ENCODE measurements at places on chromosomes 13 and 19.

- no peak for DNase-seq
These were observed 69.8 kb downstream of the OLFM4 start for GRCh38 chr13:53098455-53098854.

DNA sequence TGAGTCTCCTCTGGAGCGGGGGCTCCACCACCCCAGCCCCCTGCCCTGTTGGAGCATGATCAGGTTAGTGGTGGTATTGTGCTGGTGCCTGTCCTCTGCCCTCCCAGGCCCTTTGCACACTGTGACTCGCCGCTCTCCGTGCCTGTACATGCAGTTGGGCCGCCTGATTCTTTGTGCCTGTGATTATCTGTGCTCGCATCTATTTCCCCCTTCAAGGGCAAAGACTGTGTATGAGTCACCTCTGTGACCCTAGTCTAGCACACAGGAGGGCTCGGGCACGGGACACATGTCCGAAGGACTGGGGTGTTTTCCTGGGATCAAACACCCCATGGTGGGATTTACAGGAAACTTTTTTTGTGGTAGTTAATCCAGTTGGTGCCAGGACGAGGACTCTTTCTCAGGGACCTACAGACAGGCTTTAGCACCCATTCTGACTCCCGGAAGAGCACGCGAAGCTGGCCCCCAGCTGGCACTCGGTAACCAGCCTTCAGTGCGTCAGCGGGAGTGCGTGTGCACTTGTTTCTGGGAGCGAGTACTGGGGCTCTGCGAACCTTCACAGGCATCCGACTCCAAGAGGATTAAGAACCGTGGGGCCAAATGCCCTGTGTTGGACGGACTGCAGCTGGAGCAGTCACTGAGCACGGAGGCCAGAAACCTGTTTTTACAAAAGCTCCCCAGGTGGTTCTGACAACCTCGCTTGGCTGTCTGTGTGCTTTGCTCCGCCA lies 6.7 kb downstream of the PPP1R37 start:
- DNase-seq, result no peak

GRCh38 chr13:76830805-76831204 lies 55.4 kb downstream of the KCTD12 start:
- DNase-seq, result no peak

DNA sequence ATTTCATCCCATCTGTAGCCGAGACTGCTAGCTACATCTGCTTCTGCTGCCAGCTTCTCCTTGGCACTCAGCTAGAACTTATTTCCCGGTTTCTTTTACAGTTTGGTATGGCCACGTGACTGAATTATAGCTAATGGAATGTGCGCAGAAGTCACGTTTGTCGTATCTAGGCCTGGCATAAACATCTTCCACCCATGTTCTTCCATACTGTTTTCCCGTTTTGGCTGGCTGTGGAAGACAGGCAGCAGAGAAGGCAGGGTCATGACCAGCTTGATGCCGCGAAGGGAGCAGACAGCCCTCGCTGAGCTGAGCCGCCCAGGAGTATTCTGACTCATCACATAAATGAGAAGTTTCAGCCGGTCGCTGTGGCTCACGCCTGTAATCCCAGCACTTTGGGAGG lies 186.7 kb downstream of the RFC3 start:
- no peak for DNase-seq

GRCh38 chr13:43773602-43774001 lies 13.2 kb downstream of the ENOX1 start:
- no peak for DNase-seq

GRCh38 chr19:10334588-10335351 lies 1.4 kb upstream of the RAVER1 start:
- peak; percentile 14 for DNase-seq

GRCh38 chr19:11495481-11495880 lies 10.2 kb downstream of the ZNF653 start:
- DNase-seq, result no peak
